ENCODE measurements at places on chromosomes 2 and 18. TPM values are rescaled to one million over a fixed set of nuclear protein-coding genes. Genes with fewer than 3 reads are reported as not detected.

DNA sequence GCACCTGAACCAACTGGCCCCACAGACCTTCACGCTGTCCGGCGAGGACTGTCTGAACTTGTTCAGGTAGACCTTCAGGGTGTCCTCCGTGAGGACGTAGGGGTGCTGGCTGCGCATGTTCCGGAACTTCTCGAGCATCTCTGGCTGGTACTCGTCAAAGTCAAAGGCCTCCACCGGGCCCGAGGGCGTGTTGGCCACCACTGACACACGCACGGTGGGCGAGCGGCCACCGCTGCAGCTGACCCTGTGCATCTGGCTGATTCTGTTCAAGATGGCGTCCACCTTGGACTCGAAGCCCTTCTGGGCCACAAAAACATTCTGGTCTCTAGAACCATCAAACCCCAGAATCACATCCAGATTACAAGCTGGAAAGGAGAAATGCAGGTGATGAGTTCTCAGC, 48.3 kb downstream of the COL6A3 start:
- no peak for DNase-seq

GRCh38 chr2:75892490-75892889, 181.8 kb upstream of the GCFC2 start:
- DNase-seq, result no peak

DNA sequence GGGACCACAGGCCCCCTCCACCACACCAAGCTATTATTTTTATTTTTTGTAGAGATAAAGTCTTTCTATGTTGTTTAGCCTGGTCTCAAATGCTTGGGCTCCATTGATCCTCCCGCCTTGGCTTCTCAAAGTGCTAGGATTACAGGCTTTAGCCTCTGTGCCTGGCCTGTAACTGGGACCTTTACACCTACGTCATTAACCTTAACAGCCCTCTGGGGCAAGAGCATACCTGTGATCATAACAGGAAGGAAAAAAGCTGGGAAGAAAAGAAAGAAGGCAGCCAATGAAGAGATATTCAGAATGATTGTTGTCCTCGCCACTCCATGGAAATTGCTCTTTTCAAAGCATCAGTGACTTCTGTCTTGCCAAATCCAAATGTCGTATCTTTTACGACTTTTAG, 338.2 kb downstream of the LRRTM1 start:
- no peak for DNase-seq

DNA sequence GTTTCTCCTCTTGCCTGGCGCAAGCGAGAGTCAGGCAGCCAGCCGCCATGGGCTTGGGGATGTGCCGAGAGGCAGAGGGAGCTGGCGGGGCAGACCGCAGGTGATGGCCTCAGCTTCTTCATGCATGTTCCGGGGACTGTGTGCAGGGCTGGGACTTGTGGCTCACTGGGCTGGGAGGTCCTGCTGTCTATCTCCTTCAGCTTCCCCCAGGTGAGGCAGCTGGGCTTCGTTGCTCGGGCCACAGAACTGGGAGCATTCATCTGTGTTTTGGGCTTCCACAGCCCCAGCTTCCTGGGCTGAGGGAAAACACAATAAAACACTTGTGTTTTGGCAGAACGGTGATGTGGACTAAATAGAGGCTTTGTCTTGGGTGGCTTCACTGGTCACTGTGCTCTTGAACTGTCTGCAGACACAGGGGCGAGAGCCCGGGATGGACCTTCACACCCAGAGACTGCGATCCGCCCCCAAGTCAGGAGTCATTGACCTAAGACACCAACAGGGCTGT, 93.5 kb downstream of the DYSF start:
- no peak for DNase-seq

DNA sequence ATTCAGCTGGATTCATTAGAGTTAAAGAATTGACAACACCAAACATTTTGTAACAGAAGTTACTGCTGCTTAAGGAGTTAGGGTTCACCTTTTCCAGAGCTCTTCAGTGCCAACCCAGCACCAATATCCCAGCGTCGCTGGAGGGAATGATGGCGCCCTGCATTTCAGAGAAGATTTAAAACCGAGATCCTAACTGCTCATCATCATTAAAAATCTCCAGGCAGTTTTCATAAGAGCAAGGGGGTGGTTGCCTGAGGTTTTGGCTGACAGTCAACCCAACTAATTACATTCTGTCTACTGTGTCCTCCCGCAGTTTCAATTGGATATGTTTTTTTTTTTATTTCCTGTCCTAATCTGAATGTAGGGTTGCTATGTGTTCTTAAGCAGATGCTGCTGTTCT, 509.6 kb upstream of the TCF4 start:
- no peak for DNase-seq

DNA sequence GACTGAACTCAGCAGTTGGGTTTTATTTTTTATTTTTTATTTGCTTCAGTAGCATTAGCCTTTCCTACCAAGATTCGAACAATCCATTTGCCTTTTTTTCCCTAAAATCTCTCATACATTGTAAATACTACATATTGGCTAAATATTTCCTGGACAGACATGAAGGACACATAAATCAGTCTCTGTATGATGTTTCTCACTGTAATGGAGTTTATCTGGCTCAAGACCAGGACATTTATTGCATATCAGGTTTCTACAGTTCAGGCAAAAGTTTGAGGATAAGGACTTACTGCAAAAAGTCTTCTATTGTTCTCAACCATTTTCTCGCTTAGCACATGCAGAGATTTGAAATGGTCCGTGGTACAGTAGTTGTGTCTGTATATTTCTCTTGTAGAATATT, 3.3 kb downstream of the CLUL1 start:
- DNase-seq, result no peak

DNA sequence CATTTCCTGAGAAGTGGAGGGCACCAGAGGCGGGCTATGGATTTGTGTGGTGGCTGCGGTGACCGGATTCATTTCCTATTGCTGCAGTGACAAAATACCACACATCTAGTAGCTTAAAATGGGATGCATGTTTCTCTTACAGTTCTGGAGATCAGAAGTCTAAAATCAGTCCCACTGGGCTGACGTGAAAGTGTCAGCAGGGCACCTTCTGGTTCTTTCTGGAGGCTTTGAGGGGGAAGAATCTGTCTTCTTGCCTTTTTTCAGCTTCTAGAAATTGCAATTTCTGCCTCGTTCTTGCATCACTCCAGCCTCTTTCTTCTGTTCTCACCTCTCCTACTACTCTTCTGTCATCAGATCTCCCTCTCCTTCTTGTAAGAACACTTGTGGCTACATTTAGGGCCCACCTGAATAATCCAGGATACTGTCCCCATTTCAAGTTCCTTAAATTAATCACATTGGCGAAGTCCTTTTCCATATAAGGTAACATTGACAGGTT, 111.2 kb downstream of the MARCHF4 start:
- DNase-seq, result no peak

DNA sequence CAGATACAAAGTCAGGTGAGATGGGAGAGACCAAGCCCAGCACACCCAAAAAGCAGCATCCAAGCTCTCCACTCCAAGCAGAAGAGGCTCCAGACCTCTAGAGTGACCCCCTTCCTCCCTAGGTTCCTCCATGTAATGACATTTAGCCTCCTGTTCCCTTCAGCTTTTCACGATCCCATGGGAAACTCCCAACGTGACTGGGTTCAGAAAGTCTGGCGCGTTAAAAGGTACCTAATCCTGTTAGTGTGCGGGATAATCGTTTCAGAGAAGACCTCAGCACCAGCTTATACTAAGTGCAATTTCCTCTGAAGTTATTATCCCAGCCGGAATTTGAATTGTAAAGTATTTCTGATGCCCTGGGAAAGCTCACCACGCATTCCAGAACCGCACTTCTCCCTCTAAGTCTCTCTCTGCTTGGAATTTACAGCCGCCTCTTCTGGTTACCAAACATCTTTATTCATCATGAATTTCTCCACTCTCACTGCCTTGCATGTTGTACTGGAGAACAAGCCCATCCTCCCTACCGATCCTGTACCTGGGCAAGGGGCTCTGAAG, 46.9 kb downstream of the CCBE1 start:
- no peak for DNase-seq

Gene ZSWIM2
- polyA plus RNA-seq, result not detected

All from urinary bladder (tissue), 4 donors.